CD8-positive, alpha-beta memory T cell (primary cell): ENCODE measurements at places on chromosomes 1 and 21. TPM values are rescaled to one million over a fixed set of nuclear protein-coding genes. Genes with fewer than 3 reads are reported as not detected.

The ATAD3A gene
- 98.7 TPM for total RNA-seq

The PSMD4 gene
- 256 TPM for total RNA-seq

DNA sequence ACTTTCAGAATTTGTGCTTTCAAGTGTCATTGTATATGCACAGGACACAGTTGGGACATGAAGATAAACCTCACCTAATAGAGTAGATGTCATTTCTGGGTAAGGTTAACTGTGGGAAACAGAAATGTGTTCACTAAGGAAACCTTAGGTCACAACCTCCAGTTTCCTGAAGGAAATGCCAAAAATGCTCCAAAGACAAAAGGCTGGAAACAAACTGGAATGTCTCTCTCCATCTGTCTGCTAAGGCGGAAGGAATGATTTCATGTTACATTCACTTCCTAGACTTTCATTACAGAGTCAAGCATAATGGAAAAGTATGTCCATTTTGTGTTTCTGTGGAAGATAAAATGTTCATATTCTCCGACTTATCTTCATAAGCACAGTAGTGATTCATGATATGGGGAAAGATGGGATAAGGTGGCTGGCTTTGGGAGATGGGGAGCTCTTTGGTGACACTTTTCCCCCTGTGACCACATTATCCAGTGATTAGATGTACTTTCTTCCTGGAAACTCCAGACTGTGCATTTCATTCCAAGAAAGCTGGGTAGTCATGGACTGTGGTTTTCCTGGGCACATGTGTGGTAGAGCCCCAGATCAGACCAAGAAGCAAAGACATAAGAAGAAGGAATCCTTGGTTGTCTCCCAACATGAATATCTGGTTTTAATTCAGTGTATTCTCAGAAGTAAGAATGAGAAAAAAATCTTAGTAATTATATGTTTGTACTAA lies 5.7 kb downstream of the S1PR1 start:
- DNase-seq = no peak

GRCh38 chr1:235931171-235931738 lies 64.5 kb upstream of the LYST start:
- DNase-seq = no peak

GRCh38 chr1:226548256-226549093 lies at the start of gene STUM:
Gene STUM (plus strand): TSS chr1:226548764. CDS start chr1:226548905, 141 bp downstream.
- DNase-seq = no peak

DNA sequence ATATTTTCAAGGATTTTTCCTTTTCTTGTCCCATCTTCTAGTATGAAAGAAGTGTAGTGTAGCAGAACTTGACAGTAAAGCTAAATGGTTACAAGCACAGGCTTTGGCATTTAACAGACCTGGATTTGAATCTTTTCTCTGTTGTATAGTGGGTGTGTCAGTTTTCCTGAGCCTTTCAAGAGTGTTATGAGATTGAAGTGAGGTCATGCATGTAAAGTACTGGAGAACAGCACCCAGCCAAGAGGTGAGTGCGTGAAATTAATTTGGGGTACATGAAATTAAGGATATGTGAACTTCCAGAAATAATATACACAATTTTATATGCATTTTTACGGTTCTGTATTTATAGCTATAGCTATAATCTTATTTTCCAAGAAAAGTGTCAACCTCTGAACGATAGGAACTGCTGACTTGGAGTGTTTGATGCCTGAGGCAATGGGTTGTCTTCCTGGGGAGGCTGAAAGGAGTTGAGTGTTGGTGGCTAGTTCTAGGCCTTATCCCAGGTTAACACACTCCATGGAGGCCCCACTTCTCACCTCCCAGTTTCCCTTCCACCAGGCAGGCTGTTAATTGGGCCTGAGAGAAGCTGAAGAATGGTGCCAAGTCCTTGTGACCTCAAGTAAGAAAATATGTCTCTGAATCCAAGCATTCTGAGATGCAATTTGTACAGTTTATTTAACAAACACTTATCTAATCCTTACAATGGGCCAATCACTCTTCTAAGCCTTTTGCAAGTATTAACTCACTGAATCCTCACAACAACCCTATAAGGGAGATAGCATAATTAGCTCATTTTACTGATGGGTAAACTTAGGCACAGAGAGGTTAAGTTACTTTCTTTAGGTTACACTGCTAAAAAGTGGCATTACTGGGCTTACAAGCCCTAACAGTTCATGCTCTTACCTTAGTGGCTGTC lies 4.4 kb downstream of the ROR1 start:
- DNase-seq = no peak
